Activated CD4-positive, alpha-beta T cell treated with anti-CD3 and anti-CD28 coated beads, Interleukin-2, Interleukin-6, amounts not matched to agents 100 ng/mL and 50 ng/mL, durations not matched to agents 16 hours and 8 hours (primary cell): ENCODE measurements at places on chromosomes 3 and 15.

DNA sequence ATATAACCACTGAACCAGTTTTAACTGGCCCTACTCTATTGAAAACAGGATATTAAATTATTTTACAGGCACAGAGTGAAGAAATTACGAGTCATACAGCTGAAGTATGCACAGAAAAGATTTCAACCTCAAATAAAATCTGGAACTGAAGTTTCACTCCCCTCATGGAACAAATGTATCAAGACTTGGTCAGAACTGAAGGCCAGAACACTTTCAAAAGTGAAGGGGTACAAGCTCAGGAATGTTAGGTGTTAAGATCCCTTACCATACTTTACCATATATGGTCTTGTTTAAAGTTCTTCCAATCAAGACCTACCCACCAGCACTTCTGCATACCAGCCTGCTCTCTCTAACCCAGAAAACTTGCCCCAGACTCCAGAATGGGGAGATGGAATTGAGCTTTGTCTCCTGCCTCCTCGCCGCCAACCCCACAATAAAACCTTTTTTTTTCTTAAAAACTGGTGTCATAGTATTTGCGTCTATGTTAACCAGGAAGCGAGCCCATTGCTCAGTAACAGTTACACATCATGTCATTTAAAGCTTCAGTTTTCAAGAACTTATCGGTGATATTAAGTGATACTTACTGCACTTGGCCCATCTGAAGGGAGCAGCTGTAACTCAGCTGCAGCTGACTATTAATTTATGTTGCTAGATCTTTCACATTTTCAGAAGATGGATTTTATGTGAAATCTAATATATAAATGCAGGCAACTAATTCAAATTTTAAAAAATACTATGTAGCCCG lies 59.9 kb downstream of the OXSM start:
- no peak for DNase-seq

- peak; percentile 87 for DNase-seq
Measured at GRCh38 chr15:64247906-64248541, 85.2 kb upstream of the PPIB start.

- DNase-seq, result peak; percentile 16
Measured at GRCh38 chr3:38084334-38085310, 45.6 kb downstream of the DLEC1 start.

DNA sequence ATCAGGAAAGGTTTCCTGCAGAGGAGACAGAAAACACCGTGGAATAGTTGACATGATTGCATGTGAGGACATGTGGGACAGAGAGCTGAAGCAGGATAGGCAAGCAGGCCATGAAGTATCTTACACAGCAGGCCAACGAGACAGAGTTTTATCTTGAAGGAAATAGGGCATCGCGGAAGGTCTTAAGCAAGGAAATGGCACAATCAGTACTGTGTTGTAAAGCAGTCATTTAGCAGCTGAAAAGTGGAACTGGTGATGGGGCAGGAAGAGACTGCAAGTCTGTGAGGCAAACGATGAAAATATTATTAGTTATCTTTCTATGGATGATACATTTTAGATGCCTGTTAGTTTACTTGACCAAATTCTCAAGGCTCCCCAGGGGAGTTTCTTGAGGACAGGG lies 535.1 kb downstream of the SOX2 start:
- DNase-seq, result no peak

- DNase-seq, result no peak
Measured at GRCh38 chr3:148158210-148158609, 539.5 kb upstream of the AGTR1 start.

DNA sequence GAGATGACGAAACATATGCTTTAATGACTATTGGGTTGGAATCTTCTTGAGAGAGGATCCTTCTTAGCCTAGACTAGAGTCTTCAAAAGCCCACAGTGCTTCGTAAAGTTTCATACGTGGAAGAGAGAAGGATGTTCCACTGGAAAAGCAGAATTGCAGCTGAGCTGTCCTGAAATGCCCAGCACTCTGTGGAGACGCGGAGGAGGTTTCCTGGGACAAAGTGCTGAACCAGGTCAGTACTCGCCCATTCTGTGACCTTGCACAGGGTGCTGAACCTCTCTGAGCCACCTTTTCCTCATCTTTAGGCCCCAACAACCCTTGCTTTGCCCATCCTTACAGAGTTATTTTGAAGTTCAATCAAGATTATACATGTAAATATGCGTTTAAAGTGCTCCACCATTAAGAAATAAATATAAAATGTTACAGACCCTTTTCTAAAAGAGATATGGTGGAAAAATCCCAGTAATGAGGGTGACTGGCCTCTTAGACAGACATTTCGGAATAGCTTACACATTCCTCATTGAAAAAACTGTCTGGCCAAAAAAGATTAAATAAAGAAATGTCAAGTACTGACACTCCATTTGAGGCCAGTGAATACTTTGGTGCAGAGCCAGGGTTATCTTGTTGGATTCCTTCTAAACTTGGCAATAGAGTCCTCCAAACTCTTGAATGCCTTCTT lies 4.2 kb upstream of the MAGEF1 start:
- no peak for DNase-seq

- no peak for DNase-seq
Measured at GRCh38 chr15:87944050-87944449, 312.5 kb downstream of the NTRK3 start.

GRCh38 chr15:93515256-93516051 lies 426.4 kb upstream of the RGMA start:
- no peak for DNase-seq

- peak; percentile 42 for DNase-seq
Measured at GRCh38 chr15:33126559-33127290, 67.8 kb downstream of the FMN1 start.

DNA sequence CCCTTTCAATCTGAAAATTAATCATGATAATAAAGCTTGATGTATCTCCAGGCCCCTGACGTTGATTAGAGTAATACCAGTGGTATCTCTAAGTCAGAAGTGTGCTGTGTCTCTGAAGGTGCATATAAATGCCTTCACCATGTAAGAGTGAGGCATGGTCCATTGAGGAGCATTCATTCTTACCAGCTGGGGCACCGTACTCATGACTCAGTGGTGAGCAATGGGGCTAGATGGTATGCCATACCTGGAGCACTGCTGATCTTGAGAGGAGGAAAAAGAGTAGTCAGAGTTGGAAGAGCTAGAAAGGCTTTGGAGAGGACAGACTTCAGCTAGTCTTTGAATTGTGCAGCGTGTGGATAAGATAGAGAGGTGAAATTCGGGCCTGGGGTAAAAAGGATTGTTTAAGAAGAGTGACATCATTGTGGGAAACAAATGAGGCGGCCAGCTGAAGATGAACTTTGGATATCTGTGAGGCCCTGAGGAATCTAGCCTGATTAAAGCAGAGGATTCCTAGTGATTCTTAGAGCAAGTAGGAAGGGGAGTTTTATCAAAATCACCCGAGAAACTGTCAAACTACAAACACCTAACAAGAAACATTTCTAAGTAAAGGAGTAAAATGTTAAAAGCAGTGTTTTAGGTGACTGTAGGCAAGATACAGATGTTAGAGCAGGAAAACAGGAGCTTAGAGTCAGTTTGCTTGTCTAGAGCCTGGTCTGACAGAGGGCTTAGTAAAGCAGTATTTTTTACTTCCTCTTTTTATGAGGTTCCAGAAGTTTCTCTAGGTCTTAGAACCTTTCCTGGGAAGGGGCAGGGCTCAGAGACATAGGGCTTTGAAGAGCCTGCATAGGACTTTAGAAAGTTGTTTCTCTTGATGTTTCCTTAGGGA lies 13.6 kb downstream of the TMOD3 start:
- DNase-seq, result no peak

GRCh38 chr3:39178553-39178952 lies 13.8 kb downstream of the XIRP1 start:
- DNase-seq, result peak; percentile 29

- no peak for DNase-seq
Measured at GRCh38 chr3:107791450-107791849, 268.7 kb downstream of the BBX start.

DNA sequence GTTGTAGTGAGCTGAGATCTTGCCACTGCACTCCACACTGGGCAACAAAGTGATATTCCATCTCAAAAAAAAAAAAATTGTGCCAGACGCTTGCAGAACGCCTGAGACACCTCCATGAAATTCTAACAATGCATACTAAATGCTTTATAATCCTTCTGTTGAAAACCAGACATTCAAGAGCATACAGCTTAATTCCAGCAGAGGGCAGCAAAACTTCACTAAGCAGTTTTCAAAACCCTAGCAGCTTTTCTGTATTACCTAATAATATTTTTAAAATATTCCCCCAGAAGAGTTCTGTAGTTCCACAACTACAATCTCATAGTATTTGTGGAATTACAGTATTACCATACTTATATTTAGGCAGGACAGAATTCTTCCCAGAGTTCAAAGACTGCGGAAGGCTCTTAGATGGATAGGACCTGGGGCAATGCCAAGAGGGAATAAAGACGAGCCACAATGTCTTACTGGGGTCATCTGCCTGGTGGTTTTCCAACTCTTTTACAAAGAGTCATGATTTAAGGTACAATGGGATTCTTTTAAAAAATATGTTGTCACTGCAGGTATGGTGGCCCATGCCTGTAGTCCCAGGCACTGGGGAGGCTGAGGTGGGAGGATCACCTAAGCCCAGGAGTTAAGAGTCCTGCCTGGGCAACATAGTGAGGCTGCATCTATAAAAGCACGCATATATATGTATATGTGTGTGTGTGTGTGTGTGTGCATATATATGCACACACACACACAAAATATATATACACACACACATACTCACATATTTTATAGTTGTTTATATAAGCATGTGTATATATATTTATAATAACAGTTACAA lies 19.6 kb upstream of the TASOR start:
- DNase-seq, result peak; percentile 70

DNA sequence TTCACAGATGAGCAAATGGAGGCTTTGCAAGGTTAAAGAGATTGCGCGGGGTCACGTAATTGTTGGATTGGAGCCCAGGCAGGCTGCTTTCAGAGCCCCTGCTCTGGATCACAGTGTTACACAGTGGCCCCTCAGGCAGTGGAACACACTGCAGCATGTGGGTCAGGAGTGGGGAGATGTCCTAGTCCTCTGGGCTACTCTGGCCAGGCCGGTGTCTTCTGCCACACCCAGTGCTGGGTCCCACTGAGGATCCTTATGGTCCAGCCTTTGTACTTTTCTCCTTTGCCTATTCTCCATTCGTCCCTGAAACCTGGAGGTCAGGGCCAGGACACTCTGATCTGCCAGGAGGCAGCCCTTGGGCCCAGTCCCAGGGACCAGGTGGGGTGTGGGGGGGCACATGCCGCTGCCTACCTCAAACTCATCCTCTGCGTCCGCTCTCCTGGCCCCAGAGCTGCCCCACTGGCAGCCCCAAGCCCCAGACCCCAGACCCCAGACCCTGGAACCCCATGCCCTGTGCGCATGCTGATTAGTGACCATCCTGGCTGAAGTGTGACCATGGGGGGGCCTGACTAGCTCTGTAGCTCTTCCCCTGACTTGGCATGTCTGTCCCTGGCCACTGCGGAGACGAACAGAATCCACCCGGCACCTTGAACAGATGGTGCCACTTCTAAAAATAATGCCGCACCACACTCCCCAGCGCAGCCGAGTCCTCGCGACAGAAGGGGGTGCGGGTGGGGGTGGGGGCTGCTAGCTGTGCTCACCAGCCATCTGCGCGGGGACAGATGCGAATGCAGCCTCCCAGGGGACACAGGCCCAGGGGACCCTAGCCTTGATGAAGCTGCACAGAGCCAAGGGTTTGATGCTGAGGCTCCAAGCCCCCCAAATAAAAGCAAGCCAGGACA lies 41.6 kb downstream of the ATP2B2 start:
- no peak for DNase-seq

GRCh38 chr15:54045397-54045796 lies 67.2 kb downstream of the UNC13C start:
- DNase-seq, result no peak

DNA sequence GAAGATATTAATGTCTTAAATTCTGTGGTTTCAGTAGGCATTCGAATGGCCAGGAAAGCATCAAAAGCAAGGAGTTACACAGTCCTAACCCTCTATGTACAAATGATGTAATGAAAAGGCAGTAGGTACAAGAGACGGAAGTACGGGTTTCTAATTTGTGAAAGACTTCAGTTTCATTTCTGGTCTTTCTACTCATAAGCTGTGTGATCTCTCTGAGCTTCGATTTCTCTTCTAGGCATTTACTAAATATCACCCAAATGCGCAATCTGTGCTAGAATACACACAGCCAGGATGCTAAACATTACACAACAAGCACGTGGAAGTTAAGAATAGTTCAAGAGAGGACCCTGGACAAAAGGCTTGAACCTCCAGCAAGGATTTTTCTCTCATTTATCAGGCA lies 17.9 kb upstream of the STIMATE start:
- DNase-seq, result no peak

GRCh38 chr3:162699291-162699690 lies 1202.7 kb downstream of the OTOL1 start:
- no peak for DNase-seq

GRCh38 chr3:115903843-115904242 lies 280.5 kb downstream of the GAP43 start:
- DNase-seq, result peak; percentile 11

GRCh38 chr15:73021139-73021621 lies 31.1 kb upstream of the NEO1 start:
- no peak for DNase-seq

DNA sequence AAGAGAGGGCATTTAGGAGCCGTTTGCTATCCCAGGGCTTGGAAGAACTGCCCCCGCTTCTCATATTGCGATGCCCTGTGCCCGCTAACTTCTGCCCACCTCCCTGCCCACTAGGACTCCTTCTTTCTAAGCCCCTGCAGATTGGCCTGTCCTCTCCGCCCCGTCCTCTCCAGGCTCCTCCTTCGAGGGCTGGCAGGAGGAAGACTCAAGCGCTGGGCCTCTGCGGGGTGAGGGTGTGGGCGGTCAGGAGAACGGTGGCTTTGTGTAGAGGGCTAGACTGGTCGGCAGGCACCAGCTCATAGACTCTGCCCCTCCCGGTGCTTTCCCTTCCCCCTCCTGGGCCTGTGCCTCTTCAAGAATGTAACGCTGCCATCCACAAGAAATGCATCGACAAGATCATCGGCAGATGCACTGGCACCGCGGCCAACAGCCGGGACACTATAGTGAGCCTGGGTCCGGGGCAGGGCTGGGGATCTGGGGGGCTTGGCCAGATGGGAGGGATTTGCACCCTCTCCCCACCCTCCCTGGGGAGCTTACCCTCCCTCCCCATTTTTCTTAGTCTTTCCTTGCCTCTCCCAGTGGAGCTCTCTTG lies 21.9 kb downstream of the PRKCD start:
- DNase-seq, result no peak

GRCh38 chr15:31263751-31264558 lies 62.7 kb upstream of the KLF13 start:
- DNase-seq, result peak; percentile 84

- no peak for DNase-seq
Measured at GRCh38 chr3:179958143-179958542, 78.6 kb downstream of the PEX5L start.

- DNase-seq, result no peak
Measured at GRCh38 chr3:66390013-66390412, 110.8 kb downstream of the LRIG1 start.
